ENCODE measurements at places on chromosomes 13 and 19.

- no peak for DNase-seq
Measured at GRCh38 chr13:62360609-62361008, 945.0 kb upstream of the PCDH20 start.

DNA sequence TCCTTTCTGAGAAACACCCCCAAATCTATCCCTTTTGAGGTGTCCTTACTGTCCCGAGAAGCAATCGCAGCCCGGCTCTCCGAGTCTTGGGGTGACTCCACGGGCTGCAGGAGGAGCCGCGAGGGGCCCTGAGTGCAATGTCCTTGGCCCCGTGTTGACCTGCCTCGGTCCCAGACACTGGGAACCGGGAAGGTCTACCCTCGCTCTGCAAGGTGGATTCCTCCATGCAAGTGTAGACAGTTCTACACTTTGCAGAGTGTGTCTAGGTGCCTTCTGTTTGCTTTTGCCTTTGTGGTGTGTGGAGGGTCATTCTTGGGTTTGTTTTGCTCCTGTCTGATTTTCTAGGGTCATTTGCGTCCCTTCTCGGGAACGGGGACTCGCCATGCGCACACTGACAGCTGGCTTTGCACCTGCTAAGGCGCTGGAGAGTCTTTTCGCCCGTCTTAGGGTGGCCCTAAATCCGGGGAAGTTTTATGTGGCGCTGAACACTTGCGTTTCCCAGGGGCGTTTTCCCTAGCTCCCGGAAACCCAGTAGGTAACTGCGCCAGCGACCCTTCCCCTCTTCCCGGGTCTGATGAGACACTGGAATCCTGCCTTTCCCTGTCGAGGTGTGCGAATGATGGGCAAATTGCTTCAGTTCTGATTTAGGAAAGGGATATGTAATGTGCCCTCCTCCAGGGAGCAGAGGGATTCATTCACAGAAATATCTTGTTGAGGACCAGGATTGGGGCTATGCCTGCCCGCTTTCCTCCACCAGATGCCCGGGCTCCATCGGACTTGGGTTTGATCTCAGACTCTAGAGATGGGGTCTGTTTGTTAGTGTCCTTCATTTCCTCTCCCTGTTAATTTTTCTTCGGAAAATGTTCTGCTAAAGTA lies 755 bp downstream of the SERTM1 start:
- DNase-seq = no peak

GRCh38 chr13:59459972-59460371 lies 703.8 kb downstream of the DIAPH3 start:
- DNase-seq = no peak

DNA sequence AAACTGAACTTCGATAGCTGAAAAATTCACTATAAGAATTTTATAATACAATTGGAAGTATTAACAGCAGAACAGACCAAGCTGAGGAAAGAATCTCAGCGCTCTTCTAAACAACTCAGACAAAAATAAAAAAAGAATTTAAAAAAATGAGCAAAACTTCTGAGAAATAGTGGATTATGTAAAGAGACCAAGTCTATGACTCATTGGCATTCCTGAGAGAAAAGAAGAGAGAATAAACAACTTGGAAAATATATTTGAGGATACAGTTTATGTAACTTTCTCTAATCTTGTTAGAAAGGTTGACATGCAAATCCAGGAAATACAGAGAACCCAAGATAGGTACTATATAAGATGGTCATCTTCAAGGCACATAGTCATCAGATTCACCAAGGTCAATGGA lies 25.4 kb downstream of the SLC25A15 start:
- DNase-seq = no peak

- DNase-seq = no peak
Measured at GRCh38 chr13:24716011-24716410, 35.8 kb downstream of the ATP12A start.
